Left colon (tissue), 2 donors: ENCODE measurements at places on chromosomes 1 and 21.

- DNase-seq = peak; percentile 71
Measured at GRCh38 chr21:46325073-46325912, 1.3 kb downstream of the PCNT start.

DNA sequence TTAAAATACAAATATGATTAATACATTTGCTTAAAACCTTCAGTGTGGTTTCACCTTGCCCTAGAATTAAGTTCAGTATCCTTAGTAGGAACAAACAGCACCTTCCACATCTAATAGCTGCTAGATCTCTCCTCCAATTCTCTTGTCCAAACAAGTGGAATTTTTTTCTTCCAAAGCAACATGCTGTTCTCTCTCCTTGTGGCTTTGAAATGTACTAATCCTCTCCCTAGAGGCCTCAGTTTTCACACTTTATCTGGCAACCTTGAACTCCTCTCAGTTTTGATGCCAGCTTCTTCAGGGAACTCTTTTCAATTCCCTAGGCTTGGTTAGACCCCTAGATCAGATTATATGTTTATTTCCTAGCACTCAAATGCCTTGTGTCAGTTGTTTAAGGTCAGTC, 87.0 kb downstream of the GLUL start:
- no peak for DNase-seq

DNA sequence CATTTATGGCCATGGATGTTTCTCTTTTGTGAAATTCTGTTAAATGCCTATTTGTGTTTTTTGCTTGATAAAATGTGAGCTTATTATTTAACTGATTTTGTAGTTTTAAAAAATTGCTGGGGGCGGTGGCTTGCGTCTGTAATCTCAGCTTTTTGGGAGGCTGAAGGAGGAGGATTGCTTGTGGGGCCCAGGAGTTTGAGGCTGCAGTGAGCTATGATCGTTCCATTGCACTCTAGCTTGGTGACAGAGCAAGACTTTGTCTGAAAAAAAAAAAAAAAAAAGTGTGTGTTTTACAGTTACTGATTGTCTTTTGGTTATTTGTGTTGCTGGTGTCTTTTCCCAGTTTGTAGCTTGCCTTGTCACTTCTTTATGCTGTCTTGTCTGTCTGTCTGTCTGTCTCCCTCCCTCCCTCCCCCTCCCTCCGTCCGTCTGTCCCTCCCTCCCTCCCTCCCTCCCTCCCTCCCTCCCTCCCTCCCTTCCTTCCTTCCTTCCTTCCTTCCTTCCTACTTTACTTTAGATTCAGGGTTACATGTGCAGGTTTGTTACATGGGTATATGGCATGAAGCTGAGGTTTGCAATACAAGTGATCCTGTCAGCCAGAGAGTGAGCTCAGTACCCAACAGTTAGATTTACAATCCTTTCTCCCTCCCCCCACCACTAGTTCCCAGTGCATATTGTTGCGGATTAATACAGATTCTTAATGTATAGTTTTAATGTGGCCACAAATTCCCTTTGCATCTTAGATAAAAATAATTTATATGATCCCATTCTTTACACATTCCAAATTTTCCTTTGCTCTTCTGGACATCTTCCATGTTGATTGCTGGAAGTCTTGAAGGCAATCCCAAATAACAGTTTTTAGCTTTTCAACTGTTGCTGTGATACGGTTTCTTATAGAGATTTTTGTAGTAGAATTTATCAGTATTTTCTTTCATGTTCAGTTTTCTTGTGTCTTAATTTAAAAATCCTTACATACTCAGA, 25.1 kb downstream of the PTBP2 start:
- no peak for DNase-seq

- DNase-seq = no peak
Measured at GRCh38 chr1:224517171-224517570, 82.6 kb upstream of the WDR26 start.

DNA sequence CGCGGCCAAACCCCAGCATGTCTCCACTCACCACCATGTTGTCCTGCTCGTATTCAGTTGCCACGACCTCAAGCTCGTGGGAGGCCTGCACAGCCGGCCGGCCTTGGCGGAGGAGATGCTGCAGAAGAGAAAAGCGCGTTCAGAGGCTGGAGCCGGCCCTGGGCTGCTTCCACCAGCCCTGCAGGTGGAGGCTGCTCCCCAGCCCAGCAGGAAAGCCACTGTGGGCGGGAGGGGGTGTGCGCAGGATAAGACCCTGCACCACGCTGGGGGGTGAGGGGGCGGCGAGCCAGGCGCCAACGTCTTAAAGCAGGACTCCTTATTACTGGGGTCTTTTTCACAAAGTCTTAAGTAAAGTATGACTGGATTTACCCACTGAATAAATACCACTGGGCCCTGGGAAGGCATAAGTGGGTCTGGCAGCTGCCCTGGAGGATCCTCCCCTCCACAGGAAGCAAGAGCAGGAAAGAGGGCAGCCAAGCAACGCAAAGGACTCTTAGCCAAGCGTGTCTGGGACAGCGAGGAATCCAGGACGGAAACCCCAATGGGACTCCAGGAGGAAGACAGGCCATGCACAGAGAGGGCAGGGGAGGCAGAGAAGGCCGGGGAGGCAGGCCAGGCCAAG, 104.8 kb downstream of the NPHP4 start:
- no peak for DNase-seq

GRCh38 chr1:26429721-26430120, 2.4 kb upstream of the DHDDS start:
- DNase-seq = no peak

- no peak for DNase-seq
Measured at GRCh38 chr1:148292915-148293314, 140.8 kb upstream of the NBPF11 start.

DNA sequence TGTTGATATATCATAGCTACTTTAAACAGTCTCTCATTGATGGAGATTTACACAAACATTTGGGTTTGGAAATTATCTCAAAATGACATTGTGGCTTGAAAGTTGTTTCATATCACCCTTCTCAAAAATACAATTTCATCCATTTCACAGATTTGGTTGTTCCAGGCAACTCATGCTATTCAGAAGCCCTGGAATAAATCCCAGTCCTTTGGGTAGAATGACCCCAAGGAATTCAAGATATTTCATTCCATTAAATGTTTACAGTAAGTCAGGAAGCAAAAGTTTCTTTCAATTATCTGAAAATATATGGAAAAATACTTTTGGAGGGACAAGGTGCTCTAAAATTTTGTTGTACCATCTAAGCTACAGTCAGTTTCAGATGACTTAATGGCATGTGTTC, 27.1 kb downstream of the MPZL1 start:
- DNase-seq = no peak

- DNase-seq = no peak
Measured at GRCh38 chr1:29395736-29396437, 159.6 kb downstream of the PTPRU start.

DNA sequence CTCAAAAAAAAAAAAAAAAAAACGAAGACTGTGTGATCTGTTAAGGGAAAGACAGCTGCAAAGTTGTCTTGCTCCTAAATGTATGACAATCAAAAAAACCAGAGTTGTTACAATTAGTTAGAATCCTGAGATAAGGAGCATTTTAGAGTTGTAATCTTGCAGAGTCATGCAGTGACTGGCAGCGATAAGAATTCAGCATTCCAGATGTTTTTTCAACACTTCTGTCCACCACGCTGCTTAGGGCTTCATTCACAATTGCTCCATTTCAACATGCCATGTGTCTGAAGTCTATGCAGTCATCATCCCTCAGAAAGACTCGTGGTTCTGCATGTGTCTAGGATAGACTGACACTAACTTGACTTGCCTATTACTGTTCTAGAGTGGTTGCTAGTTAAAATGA, 102.4 kb upstream of the BACE2 start:
- DNase-seq = no peak

- no peak for DNase-seq
Measured at GRCh38 chr1:63134501-63135173, 187.7 kb upstream of the FOXD3 start.

GRCh38 chr1:111487133-111487532, 13.3 kb downstream of the C1orf162 start:
- DNase-seq = no peak

DNA sequence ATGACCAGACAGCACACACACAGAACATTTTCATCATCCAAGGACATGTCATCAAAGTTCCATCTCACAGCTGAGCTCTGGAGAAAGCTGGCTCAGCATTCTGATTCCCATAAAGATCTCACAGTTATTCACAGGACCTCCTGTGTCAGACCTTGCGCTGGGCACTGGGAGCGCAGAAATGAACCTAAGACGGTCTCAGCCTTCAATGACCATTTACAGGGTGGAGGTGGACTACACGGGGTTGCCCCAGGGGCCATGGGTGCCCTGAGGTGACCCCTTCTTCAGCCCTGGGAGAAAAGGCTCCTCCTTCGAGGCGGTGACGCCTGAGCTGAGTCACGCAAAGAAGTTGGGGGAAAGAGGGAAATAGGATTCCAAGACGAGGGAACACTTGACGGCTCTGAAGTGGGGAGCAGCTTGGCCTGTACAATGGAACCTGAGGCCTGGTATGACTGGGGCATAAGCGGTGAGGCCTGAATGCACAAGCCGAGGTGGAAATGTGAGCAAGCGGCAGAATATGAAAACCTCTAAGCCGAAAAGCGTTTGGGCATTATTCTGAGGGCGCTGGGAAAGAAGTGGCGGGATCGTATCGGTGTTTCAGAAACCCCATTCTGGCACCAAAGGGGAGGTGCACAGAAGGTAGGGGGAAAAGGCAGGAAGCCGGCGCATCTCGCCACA, 797 bp downstream of the CC2D1B start:
- peak; percentile 67 for DNase-seq

DNA sequence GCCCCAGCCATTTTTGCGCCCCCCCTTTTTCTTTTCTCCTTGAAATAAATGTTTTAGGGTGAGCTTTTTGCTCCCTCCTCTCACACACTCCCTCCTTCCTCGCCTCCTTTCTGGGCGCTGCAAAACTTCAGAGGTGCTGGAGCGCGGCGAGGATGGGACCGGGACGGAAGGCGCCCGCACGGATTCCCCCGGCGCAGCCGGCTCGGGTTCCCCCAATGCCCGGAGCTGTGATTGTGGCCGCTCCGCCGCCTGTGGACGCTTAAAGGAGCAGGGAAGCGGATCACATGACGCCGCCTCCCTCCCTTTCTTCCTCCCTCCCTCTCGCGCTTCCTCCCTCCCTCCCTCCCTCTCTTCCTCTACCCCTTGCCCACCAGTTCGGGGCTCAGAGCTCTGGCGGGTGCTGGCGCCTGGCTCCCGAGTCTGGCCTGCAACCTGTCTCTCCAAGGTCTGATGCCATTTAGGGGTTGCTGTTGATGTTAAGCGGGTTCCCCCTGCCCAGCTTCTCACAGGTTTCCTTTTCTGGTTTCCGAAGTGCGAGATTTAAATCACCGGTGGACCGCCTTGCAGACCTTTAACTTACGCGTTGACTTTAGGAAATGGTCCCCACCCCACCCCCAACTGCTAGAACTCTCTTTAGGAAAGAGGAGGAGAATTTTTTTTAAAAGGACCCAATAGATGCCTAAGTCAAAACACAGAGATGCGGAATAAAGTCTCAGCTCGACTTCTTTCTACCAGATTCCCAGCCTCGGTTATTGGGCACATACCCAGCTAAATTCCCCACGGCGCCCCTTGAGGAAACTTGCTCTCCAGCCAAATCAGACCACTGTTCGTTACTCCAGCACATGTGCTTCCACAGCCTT, at the start of gene WLS:
TSS of gene WLS (minus strand) at position 235 of the 860 bp plus-strand sequence. CDS start at position 11, 224 bp downstream.
- peak; percentile 86 for DNase-seq

GRCh38 chr1:186152620-186153239, 222.3 kb downstream of the TPR start:
- no peak for DNase-seq
